ENCODE measurements at places on chromosomes 1 and 21. TPM values are rescaled to one million over a fixed set of nuclear protein-coding genes. Genes with fewer than 3 reads are reported as not detected.

Gene TMEM183A
- 102 TPM for total RNA-seq

Gene LGR6
- not detected for total RNA-seq

Gene ACTA1
- total RNA-seq: not detected

Gene RGS7
- total RNA-seq: under 0.01 TPM

Gene OLFML2B
- total RNA-seq: 5.2 TPM

Gene PERM1
- total RNA-seq: 0.43 TPM

Gene CA6
- not detected for total RNA-seq

Gene RABGGTB
- 83.8 TPM for total RNA-seq

Gene FAM167B
- total RNA-seq: 5.2 TPM

Gene BRDT
- total RNA-seq: 0.97 TPM

Gene GNAT2
- total RNA-seq: 0.43 TPM

Gene SLAMF7
- not detected for total RNA-seq

Gene MYCL
- total RNA-seq: not detected

Gene TEX35
- total RNA-seq: not detected

Gene CYP4X1
- not detected for total RNA-seq

Gene FCGR3A
- total RNA-seq: not detected

Gene RGS1
- 0.32 TPM for total RNA-seq

Gene VSIG8
- not detected for total RNA-seq

Gene ATP1B1
- total RNA-seq: 37.1 TPM

Gene OR14K1
- total RNA-seq: not detected

Gene PGLYRP3
- not detected for total RNA-seq

Gene DNASE2B
- not detected for total RNA-seq

Gene WDR64
- not detected for total RNA-seq

Gene PER3
- total RNA-seq: 5.5 TPM

Gene ZYG11A
- 1.7 TPM for total RNA-seq

Gene SMG7
- total RNA-seq: 36.7 TPM
